Ovary (tissue), 10 donors: ENCODE measurements at places on chromosomes 1 and 21.

GRCh38 chr1:201226178-201226514 is 35.5 kb downstream of the IGFN1 start:
- no peak for DNase-seq

- no peak for DNase-seq
Measured at GRCh38 chr1:93638981-93639380, 42.7 kb downstream of the BCAR3 start.

GRCh38 chr1:92989253-92989652 is 28.0 kb upstream of the DIPK1A start:
- no peak for DNase-seq

GRCh38 chr1:150545486-150546032 is 3.6 kb upstream of the ADAMTSL4 start:
- no peak for DNase-seq

- DNase-seq, result no peak
Measured at GRCh38 chr1:38027201-38028104, 14.9 kb downstream of the UTP11 start.

DNA sequence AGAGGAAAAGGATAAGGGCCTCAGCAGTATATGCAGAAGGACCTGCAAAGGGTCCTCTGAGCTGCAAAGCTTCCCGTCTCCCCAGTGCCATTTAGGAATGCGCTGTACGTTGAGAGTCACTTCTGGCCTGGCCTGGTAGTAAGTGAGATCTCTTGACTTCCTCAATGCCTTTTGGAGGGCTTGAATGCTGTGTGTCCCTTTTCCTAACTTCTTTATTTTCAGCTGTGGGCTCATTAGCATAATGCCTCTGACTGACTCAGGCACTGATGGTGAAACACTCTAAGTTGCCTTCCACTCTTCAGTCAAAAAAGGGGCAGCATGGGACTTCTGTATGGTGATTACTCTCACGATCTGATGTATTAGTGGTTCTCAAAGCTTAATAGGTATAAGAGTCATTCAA is 49.9 kb downstream of the XCL1 start:
- DNase-seq, result no peak

GRCh38 chr1:89221341-89221740 is 22.6 kb upstream of the GBP4 start:
- DNase-seq, result no peak

DNA sequence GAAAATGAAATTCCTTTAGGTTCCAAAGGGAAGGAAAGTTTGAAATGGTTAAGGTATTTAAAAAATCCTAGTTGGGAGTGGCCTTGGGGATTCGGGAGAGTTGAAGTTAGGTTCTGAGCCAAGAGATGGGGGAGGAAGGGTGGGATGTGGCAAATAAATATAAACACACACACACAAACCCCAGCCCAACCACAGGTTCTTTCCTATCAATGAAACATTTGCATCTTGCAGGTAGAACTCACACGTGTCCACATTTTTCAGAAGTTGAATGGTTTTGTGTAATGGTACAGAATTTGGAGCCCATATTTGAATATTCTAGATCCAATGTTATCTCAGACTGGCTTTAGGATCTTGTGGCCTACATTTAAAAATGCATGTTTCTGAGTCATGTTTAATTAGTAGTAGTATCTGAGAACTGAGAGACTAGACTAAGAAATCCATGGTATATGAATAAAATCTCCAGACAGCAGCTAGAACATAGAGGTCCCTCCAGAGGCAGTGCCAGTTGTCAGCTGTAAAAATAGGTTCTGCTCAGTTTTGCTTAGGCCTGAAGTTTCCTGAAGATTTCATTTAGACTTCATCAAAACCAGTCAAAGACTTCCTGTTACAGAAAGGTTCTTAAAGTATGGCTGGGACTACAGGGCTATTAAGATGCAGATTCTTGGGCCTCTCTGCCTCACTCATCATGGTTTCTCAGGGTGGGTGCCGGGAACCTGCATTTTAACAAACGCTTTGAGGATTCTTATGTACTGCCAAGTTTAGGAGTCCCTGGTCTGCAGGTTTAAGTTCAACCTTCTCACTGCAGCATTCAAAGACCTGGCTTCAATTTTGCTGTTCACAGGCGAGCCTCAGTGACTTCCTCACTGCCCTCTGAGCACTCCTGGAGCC is 21.3 kb downstream of the RUNX1 start:
- DNase-seq, result no peak

DNA sequence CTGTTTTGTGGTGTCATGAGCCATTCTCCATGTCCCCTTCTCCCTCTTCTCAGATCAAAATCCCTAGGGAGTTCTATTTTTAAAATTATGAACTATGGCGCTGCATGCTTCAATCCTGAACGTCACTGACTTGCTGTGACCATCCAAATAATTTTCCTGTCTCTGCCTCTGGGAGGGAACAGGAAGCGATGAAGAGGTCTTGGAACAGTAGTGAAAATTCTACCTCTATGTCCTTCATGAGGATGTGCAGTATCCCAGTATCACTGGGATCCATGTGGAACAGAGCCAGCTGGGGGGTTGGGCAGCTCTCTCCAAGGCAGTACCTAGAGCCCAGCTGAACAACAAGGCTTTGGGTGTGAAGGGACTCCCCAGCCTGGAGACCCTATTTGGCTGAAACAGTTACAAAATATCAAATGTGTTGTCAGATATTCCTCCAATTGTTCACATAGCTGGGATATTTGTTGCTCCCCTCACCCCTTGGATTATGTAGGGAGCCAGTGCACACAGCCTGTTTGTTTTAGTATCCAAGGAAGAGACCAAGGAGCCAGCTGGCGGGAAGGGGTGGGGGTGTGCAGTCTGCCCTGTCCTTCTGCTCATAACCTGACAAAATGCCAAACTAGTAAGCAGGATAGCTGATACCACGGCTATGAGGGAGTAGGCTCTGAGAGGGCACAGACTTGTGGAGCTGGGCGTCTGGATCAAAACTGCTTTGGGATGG is 7.6 kb downstream of the DCLRE1B start:
- peak; percentile 47 for DNase-seq

DNA sequence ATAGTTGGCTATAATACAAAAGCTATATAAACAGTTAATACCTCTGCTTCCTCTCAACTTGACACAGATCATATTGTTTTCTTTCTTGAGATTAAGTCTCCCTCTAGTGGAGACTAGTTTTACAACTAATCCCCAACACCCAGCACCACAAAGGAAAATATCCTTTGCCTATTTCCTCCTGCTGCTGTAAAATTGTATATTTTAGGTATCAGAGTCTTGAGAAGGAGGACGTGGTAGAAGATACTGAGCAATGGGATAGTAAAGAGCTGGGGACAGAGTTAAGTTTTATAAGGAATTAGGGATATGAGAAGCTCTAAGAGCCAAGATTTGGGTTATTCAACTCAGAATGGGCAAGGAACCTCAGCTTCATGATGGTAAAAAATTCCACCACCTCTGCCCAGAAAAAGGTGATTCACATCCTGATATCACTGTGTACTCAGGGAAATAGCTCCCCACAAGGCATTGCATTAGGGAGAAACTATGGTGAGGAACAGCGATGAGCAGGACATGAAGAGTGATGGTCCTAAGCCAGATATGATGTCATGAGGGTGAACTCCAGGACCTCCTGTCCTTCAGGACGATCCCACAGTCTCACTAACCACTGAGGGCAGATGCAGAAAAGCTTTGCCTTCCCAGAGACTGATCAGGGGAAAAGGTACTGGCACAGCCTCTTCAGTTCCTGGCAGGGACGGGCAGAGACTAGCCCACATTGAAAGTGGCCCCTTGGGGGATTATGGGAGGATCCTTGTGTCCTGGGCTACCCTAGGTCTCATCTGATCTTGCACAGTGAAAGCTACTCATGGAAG is 14.7 kb upstream of the CFAP126 start:
- no peak for DNase-seq

DNA sequence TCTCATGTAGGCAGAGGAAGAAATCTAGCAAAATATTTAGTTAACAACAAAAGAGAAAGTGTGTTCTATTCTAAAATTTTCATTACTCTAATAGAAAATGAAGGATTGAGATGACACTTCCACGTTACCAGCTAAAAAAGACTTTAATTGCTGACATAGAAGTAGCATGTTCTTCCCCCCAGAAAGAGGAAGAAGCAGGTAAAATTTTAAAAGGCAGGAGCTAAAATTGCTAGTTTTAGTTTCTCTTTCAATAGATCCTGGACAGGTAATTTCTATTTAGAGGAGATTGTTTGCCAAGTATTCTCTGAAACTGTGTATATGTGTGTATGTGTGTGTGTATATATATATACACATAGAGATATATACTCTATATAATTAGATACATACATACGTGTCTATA is 248.1 kb upstream of the FMN2 start:
- no peak for DNase-seq

GRCh38 chr1:30476476-30476875 is 246.9 kb downstream of the MATN1 start:
- DNase-seq, result no peak

- DNase-seq, result no peak
Measured at GRCh38 chr1:245520611-245521010, 365.8 kb downstream of the KIF26B start.

- no peak for DNase-seq
Measured at GRCh38 chr1:234701737-234702341, 91.9 kb upstream of the IRF2BP2 start.

GRCh38 chr1:71695821-71696220 is 586.5 kb downstream of the NEGR1 start:
- no peak for DNase-seq

- no peak for DNase-seq
Measured at GRCh38 chr1:167529829-167530474, 11.6 kb upstream of the CD247 start.

GRCh38 chr1:239125893-239126292 is 260.5 kb upstream of the CHRM3 start:
- DNase-seq, result no peak

DNA sequence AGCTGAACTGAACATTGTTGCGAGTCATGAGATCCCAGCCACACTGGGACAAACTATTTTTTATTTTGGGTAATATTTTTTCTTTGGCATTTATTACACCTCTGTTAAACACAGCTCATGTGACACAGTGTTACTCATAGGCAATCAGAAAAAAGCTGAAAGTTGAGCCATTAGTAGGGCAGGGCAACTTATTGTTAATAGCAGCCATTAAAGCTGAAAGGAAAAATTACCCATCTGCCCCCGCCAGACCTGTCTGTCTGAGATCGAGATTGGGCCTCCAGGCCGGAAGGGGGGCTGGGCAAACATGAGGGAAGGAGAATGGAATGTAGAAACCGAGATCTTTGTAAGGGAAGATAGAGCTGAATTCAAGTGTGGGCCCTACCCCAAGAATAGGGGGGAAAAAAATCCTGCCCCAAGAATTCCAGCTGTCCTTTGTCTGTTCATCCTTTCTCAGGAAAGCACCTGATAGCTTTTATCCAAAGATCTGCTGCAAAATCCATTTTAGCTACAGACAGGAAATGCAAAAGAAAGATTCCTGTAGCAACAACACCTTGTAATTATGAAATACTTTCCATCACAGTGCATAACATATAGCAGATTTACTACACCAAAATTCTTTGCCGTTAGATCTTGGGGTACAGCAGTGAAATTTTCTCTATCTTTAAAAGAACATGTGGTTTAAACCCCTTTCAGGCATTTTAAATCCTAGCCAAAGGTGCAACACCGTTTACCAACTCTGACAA is 212.8 kb downstream of the PBX1 start:
- DNase-seq, result no peak

- no peak for DNase-seq
Measured at GRCh38 chr1:92980732-92981647, 19.7 kb upstream of the DIPK1A start.

GRCh38 chr1:179079113-179079761 is 2.6 kb upstream of the TOR3A start:
- DNase-seq, result no peak

GRCh38 chr1:50704126-50704525 is 255.9 kb downstream of the FAF1 start:
- DNase-seq, result no peak

DNA sequence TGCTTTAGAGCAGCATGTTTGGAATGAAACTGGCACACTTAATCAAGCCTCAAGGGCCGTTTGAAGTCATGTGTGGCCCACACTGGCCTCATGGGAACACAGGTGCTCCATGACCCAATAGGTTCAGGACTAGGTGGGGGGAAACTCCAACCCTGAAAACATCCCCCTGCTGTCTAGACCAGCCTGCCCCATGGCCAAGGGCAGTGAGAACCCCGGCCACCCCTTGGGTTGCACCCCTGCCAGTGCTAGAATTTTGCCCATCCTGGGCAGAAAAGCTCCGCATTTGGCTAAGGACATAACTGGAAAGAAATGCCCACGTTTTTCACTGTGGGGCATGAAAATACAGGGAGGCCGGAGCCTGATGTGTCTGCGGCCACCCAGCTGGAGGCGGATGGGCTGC is 6.1 kb upstream of the PTGER3 start:
- no peak for DNase-seq

DNA sequence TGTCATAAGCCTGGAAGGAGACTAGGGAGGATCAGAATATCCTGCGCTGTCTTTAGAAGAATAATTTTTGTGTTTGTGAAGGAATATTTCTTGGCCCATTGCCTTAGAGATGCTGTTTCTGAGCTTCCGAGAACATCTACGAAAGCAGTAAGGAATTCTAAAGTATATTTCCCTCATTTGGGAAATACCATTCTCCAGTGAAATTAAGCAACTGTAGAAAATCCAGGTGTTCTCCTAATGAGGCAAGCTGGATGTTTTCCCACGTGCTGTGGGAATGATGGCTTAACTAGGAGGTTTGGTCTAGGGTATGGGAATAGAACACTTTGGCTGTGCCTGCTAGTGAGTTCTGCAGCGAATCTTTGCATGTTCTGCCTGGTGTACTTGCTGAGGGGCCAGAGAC is 168.9 kb upstream of the KIAA0040 start:
- DNase-seq, result no peak

DNA sequence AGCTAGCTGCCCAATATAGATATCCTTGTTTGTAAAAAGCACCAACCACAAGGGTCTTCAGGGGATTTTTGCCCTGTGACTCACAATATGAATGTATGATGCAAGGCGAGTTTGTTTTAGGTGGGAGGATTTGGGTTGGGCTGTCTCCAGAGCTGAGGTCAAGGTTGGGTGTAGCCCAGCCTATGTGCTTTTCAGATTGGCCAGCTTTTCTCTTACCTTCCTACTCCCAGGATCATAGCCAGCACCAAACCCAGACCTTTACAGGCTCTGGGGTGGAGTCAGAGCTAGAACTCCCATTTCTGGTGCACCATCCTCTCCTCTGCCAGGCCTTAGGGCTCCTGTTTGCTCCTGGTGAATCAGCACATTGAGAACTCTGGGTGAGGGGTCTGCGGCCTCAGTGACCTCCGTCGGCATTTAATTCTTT is 55.6 kb upstream of the GCLM start:
- peak; percentile 37 for DNase-seq

- peak; percentile 86 for DNase-seq
Measured at GRCh38 chr1:12591267-12591938, 26.6 kb downstream of the DHRS3 start.

GRCh38 chr1:161008869-161009510 is 12.0 kb downstream of the F11R start:
- no peak for DNase-seq

DNA sequence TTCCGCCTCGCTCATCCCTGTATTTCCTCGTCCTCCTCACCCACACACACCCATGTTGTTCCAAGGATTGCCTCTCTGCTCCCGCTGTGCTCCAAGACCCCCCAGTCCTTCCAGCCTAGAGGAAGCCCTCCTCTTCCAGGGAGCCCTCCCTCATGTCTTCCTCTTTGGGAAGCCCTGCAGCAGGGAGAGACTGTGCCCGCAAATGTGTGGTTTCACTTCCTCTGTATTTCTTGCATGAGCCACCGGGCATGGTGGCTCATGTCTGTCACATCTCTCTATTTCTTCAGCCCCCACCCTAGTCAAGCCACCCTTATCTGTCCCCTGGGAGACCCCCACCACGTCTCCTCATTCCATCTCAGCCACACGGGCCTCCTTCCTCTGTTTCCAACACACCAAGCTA is 57.5 kb upstream of the PAX7 start:
- DNase-seq, result no peak
